HS-27A (cell line): ENCODE measurements at places on chromosomes 5 and 9.

- DNase-seq = no peak
These were observed 498 bp downstream of the HAUS6 start for GRCh38 chr9:19102181-19102630.

DNA sequence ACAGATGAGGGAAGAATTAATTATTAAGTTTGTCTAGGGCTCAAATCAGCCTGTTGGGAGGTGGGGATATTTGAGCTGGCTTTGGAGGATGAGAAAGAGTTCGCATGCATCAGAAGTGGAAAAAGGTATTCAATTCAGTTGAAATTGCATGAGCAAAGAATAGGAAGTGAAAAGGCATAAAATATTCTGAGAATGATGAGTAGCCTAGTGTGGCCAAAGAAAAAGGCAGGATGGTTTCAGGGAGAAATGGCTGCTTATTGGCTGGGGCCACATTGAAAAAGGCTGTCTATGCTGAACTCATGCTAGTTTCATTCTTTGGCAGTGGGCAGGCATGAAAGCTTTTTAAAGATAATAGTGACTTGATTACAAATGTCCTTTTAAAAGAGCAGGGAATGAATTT, 235.4 kb upstream of the RIOK2 start:
- no peak for DNase-seq

DNA sequence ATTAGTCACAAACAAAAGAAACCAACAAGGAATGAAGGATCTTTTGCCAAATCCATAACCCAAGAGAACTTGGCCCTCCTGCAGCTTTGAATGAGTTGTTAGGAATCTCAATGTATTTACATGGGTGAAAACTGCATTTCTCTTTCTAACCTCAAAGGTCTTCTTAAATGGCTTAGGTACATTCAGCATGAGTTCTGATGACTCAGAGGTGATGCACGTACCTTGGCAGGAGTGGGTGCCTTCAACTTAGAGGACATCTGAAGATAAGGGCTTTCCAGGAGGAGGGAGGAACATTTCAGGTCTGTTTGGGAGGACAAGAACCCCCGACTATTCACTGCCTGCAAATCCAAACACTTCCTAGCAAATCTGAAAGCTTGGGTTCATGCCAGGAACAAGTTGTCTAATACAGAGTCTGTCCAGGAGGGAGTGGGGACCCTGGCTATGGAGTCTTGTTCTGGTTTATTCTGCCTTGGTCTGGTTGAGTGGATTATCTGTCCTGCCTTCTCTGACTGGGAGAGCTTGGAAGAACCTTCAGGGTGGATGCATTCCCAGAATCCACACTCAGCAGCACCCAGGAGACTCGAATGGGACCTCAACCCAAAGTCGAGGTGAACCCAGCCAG, 65.7 kb downstream of the IRX2 start:
- DNase-seq = no peak

DNA sequence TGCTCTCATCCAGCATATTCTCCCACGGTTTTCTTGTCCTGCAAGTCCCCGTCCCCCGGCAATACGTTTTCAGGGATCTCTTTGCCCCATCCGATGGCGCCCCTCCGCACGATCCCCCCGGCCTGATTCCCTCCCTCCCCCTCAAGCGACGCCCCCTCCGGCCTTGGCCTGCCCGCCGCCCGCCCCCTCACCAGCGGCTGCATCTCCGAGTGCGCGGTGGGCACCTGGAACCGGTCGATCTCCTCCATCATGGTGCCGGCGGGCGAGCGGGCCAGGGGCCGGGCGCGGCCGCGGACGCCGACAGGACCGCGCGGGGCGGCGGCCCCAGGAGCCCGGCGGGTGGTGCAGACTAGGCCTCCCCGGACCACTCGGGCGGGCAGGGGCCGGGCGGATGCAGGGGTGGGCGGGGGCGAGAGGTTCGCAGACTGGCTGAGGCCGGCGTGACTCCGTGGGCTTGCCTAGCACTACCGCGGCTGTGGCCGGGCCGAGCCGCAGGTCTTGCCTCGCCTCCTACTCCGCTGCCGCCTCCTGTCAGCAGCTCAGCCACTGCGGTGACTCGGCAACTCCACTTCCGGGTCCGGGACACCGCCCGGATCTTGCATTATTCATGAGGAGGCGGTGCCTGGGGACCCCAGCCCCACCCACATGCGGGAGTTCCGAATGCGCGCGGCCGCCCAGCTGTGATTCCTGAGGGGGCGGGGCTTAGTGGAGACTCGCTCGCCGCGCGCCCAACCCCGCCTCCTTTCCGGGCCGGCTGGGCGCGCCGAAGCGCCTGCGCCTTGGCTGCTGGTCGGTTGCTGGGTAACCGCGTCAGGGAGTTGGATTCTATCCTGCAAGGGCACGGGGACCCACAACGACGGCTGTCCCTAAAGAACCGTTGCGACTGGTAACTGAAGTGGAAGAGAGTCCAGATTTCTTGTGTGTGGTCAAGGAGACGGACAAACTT, at the start of the genes DNAI1 and FAM219A:
Gene DNAI1 (plus strand): TSS at position 793 of the 946 bp plus-strand sequence. CDS start 201 bp downstream, outside the sequence.
Gene FAM219A (minus strand): TSS at position 558 of the 946 bp plus-strand sequence. CDS start 307 bp downstream, at position 251.
- DNase-seq = peak; percentile 94

DNA sequence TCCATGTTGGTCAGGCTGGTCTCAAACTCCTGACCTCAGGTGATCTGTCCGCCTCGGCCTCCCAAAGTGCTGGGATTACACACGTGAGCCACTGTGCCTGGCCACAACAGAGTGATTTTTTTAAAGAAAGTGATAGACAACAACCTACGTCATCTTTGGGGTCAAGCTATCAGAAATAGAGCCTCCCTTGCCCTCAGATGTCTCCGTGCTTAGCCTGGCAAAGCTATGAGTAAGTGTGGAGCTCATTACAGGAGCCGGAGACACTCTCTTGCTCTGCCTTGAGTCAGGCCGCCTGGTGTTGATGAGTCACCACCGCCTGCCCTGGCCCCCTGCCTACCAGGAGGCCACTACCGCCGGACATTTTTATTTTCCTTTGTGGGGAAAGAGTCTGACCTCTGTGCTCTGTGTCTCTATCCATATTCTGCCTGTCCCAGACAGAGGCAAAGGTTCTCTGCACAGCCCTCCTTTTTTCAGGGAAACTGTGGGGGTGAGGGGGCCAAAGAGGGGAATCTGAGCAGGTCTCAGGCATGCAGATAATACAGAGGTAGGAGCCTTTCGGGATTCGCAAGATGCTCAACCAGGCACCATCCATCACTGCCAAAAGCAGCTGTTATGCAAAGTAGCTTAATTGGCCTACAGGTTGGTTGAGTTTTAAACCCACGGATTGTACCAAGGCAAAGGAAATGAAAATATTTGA, 123.7 kb upstream of the CPEB4 start:
- peak; percentile 59 for DNase-seq

GRCh38 chr5:68345171-68345570, 129.6 kb downstream of the PIK3R1 start:
- no peak for DNase-seq

GRCh38 chr9:121312169-121312568, 44.2 kb downstream of the GSN start:
- DNase-seq = no peak

- no peak for DNase-seq
These were observed 1233.8 kb upstream of the WWC1 start for GRCh38 chr5:167057665-167058064.

DNA sequence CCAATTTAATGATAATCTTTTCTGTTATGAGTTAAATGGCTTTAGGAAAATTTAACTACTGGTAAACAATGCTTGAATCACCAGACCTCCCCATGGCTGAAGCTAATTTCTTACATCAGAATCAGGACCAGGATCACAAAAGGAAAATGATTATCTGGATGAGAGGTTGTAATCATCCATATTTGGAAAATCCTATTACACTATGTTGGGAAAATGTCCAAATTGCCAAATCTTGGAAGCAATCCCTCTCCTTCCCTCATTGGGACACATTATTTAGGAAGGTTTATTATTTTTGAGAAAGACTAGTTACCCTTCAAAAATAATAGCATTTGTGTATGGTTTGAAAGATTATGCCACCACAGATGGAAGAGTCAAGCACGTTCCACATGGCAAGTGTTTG, 130.7 kb upstream of the MINAR2 start:
- no peak for DNase-seq

DNA sequence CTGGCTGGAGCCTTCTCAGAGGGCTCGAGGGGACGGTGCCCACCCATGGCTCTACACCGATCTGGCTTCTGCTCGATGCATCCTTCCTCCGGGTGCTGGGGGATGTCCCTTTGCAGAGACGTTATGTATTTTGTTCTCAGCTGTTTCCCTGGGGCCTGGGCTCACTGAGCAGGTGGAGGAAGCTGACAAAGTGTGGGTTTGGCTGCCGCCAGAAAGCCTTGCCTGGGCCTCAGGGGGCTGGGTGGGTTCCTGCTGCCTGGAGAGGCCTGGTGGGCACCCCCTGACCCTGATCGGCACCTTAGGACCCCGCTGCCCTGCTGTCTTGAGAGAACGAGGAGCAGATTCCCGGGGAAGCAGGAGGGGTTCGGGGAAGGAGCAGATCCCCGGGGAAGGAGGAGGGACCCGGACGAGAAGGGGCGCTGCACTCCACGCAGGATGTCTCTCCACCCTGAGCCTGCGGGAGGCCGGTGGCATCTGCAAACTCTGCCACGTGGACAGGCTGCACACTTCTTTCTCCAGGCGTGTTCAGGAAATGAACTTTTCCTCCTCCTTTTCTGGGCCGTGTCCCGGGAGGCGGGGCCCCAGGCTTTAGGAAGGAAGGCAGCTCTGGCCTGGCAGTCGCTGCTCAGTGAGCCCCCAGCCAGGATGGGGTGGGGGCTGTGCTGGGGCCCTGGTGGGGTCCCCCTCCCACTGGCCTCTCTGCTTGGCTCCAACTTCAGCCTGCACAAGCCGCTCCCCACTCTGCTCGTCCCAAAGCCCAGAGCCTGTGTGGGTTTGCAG, 148.9 kb downstream of the RXRA start:
- DNase-seq = no peak

DNA sequence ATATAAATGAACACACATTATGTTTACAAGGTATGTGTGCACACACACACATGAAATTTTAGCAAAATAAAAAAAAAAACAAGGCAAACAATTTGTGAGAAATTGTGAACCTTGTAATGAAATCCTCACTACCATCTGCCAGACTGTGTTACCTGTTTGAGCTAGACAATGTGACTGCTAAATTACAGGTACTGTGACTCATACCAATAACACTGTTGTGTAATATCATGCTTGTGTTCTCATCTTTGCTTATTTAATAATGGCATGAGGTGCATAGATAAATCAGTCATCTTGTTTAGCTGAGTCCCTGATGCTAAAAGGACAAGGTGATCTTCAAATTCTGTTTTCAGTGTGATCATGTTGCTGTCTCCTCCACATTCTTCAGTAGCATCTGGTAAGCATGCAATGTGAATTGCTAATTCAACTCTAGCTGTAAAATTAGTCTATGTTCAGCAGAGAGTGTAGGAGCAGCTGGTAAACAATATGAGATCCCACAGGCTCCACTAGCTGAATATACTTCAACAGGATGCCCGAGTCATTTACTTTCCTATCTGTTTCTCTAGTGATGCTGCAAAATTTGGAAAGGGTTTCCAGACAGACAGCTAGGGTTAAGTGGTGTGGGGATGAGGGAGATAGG, 966.3 kb upstream of the C9orf72 start:
- no peak for DNase-seq

GRCh38 chr9:100377015-100377414, 24.3 kb upstream of the TEX10 start:
- DNase-seq = no peak

DNA sequence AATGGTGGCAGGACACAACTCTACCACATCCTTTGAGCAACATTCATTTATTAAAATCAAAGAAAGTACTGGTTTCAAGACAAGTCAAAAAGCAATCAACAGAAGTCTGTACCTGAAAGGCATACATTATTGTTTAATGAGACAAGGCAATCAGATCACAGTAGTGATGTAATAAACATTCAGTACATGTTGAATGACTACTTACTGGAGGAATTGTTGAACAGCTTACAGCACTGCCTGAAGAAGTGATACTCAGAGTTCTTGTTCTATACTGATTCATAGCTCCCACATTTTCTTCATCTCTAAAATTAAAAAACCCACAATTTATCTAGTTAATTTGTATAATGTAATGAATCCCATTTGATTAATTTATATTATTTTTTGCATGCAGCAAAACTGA, 18.2 kb downstream of the RIOK2 start:
- no peak for DNase-seq

DNA sequence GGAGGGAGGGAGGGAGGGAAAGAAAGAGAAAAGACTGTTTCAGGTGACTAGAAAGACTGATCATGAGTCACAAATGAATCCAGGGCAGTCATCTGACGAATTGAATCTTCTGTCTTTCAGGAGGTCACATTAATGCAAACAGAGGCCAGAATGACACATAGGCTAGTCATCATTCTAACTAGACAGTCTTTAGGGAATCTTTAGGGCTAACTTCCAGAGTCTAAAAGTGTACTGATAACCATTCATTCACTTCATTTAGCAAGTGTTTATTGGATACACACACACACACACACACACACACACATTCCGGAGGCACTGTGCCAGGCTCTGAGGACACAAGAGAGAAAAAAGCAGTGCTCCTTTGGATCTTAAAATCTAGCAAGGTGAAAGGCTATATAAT, 156.7 kb downstream of the EBF1 start:
- peak; percentile 60 for DNase-seq

DNA sequence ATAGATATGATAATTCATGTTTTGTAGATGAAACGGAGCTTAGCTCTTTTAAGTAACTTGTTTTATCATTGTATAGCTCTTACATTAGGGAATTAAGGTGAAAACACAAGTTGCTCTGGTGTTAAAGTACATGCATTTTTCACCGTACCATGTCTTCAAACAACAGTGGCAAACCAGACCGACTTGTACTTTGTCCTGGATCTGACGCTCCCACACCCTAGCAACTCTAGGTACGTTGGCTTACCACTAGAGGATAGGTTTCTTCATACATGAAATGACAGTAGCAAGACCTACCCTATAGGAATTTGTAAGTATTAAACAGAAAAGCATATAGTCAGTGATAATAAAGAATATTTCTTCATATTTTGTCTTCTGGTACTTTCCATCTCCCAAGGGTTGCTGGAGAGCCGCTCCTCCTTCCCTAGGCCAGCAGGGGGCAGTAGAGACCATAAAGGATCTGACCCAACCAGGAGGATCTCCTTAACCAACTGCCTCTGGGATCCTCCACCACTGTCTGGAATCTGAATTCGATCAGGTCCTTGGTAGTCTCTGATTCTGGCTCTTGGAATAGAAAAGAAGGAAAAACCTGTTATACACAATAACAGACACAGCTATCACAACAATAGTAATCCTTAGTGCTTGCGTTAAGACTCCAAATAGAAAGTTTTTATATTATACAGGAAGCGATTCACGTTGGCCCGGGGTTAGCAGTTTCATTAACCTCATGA, 136.7 kb downstream of the CAVIN4 start:
- peak; percentile 20 for DNase-seq

GRCh38 chr5:122154491-122154890, 25.1 kb downstream of the ZNF474 start:
- no peak for DNase-seq

- no peak for DNase-seq
These were observed 165.6 kb upstream of the FSTL4 start for GRCh38 chr5:133777951-133778350.

DNA sequence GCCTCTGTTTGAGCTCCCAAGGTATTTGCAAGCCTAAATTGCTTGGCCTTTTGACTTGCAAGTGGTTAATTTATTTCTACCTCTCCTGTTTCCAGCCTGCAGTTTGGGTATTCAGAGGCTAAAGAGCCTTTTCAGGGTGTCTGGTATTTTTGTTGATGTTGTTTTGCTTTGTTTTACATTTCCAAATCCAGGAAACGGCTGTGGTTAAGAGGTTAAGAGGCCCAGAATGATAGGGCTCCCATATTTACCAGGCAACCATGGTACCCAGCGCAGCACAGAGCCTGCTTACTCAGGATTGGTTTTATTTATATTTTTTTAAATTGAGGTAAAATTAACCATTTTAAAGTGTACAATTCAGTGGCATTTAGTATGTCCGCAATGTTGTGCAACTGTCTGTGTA, 92.1 kb downstream of the PDZD2 start:
- no peak for DNase-seq

- DNase-seq = no peak
These were observed 147.6 kb downstream of the CEMIP2 start for GRCh38 chr9:71620746-71621145.
